ENCODE measurements at places on chromosomes 7 and 10. TPM values are rescaled to one million over a fixed set of nuclear protein-coding genes. Genes with fewer than 3 reads are reported as not detected.
A peak's percentile ranks its signal among the peaks of the same experiment; 100 is the strongest.

GRCh38 chr10:97277551-97277950, 14.9 kb downstream of the ARHGAP19 start:
- no peak overlapping the region for H3K27ac ChIP-seq
- DNase-seq = no peak
- H3K4me3 ChIP-seq = no peak overlapping the region
- H3K4me1 ChIP-seq = no peaks in the 10 kb centered on the region

DNA sequence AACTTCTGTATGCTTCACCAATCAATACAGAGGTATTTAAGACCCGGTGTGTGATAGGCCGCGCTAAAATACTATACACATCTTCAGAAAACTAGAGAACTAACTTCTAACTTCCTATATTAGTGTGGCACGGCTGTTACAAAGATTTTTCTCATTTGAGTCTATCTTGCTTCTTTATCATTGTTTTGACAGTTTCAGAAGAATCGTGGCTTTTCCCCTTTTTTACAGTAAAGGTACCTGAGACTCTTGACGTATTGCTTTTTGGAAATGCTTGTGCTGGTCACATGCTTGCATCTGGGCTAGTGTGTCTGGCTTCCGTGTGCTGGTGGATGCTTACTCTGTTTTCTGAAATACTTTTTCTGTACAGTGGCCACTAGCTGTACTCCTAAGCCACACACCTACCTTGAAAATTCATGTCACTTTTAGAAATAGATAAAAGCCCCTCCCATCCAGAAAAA, 12.7 kb downstream of the IKZF1 start:
- peak; percentile 45 for DNase-seq
- H3K4me3 ChIP-seq = no peak overlapping the region

GRCh38 chr10:120598386-120598785, 141.4 kb downstream of the PLPP4 start:
- H3K27me3 ChIP-seq = no peaks in the 10 kb centered on the region
- DNase-seq = no peak
- no peaks in the 10 kb centered on the region for H3K4me1 ChIP-seq
- no peaks in the 10 kb centered on the region for H3K36me3 ChIP-seq

COL17A1 gene
- 78.1 TPM for polyA plus RNA-seq

GRCh38 chr10:3107426-3107961, 40.1 kb downstream of the PFKP start:
- DNase-seq = no peak
- H3K4me3 ChIP-seq = no peak overlapping the region
- H3K27ac ChIP-seq = no peak overlapping the region
- H3K36me3 ChIP-seq = peaks cover 11% of the 10 kb centered on the region
- H3K27me3 ChIP-seq = no peaks in the 10 kb centered on the region

DNA sequence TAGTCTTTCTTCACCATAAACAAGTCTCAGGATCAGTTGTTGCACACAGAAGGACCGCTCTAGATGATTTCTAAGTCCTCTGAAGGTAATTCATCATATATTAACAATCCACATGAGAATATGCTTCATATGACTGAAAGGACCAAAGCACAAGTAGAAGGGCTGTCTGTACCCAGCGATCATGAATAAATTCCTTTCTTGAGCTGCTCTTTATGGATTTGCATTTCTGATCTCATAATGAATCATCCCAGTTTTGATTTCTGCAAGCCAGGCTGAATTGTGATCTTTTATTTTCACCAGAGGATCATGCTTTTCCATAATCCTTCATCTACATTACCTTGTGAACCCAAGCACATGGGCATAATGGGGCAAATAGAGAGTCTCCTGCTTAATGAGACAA, 675.6 kb downstream of the MAGI2 start:
- DNase-seq = no peak
- no peak overlapping the region for H3K4me3 ChIP-seq
- no peaks in the 10 kb centered on the region for H3K36me3 ChIP-seq
- H3K4me1 ChIP-seq = no peaks in the 10 kb centered on the region
- H3K27me3 ChIP-seq = no peaks in the 10 kb centered on the region

DNA sequence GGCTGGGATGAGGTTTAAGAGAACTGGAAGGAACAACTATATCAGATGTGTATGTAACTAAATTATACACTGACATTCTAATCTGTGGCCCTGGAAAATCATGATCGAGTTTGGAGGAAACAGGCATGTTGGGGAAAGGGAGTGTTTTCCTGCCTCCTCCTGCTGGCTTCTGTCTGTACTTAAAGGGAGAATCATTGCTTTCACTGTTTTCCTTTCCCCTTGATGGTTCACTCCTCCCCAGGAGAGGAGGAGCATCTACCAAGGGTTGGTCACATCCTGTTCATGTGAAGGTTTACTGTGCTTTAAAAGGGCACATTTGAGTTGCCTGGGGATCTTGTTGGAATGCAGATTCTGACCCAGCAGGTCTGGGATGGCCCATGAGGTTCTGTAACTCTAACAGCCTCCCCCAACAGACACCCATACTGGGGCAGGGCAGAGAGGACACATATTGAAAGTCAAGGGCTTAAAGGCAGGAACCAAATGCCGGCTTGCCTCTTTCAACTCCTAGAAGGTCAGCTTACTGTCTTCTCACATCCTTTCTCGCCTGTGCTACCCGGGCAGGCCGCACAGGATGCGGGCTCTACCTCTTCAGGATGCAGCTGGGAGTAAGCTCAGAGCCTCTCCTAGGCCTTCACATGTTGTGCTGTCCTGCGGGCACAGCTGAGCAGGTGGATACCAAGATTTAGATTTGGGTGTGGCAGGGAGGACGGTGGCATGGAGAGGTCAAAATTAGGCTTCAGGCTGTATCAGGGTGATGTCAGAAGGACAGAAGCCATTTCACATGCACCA, 694.8 kb downstream of the KCNMA1 start:
- no peaks in the 10 kb centered on the region for H3K4me1 ChIP-seq
- H3K27me3 ChIP-seq = no peaks in the 10 kb centered on the region
- no peak for DNase-seq
- H3K4me3 ChIP-seq = no peak overlapping the region
- H3K27ac ChIP-seq = no peak overlapping the region

GRCh38 chr7:130990178-130990832, 256.3 kb upstream of the KLF14 start:
- no peak overlapping the region for H3K4me3 ChIP-seq
- peak; percentile 65 for DNase-seq
- no peaks in the 10 kb centered on the region for H3K27me3 ChIP-seq
- peaks cover 12% of the 10 kb centered on the region for H3K4me1 ChIP-seq

- H3K4me3 ChIP-seq = no peak overlapping the region
- no peak overlapping the region for H3K27ac ChIP-seq
- H3K36me3 ChIP-seq = no peaks in the 10 kb centered on the region
- H3K27me3 ChIP-seq = no peaks in the 10 kb centered on the region
- no peak for DNase-seq
- no peaks in the 10 kb centered on the region for H3K4me1 ChIP-seq
These were observed 167.9 kb upstream of the PFKP start for GRCh38 chr10:2899246-2899951.

GRCh38 chr10:47233631-47234030, 66.4 kb upstream of the GDF10 start:
- no peaks in the 10 kb centered on the region for H3K36me3 ChIP-seq
- no peaks in the 10 kb centered on the region for H3K27me3 ChIP-seq
- no peak overlapping the region for H3K4me3 ChIP-seq
- no peak overlapping the region for H3K27ac ChIP-seq
- H3K4me1 ChIP-seq = no peaks in the 10 kb centered on the region

CALHM2 gene
- polyA plus RNA-seq = 1.1 TPM

All from small intestine (tissue), 16 donors.